A172 (cell line): ENCODE measurements at places on chromosomes 5 and 9.

DNA sequence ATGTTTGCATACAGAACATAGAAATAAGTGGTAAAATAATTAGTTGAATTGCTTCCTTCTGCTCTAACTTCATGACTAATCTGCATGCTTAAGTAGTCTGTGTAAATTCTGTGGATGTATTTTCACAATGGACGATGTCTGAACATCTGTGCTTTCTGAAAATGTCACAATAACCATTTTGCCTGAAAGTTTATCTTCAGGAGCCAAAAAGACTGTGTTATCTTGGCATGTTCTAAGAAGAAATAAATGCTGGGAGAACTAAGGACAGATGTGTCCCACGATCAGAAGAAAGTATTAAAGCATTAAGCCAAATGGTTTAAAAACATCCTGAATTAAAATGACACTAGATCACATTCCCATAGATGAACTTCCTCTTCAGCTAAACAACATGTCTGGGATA, 397.6 kb downstream of the SPOCK1 start:
- no peak for DNase-seq

DNA sequence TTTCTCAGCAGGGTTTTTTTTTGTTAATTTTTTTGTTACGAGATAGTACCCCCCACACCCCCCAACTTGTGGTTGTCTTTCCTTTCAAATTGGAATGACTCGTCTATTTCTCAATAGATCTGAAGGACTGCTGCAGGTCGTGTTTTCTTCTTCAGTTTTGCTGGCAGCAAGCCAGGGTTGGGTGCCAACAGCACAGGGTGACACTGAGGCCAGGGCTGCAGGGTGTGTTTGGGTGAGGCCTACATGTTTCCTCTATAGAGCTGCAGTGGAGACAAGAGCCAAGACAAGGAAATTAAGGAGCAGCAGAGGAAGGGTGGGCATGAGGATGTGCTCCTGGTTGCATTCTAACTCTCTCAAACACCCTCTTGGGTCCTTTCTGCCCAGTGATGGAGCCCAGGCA, 52.2 kb downstream of the NXNL2 start:
- no peak for DNase-seq

- DNase-seq = peak; percentile 81
Observed at GRCh38 chr5:134577796-134578577, 52.5 kb downstream of the JADE2 start.

GRCh38 chr9:136903041-136903554, 16.8 kb downstream of the TRAF2 start:
- no peak for DNase-seq
